ENCODE measurements at places on chromosomes 16 and 17.

GRCh38 chr17:77493238-77493820 lies 352.6 kb downstream of the SEC14L1 start:
- no peak for DNase-seq

DNA sequence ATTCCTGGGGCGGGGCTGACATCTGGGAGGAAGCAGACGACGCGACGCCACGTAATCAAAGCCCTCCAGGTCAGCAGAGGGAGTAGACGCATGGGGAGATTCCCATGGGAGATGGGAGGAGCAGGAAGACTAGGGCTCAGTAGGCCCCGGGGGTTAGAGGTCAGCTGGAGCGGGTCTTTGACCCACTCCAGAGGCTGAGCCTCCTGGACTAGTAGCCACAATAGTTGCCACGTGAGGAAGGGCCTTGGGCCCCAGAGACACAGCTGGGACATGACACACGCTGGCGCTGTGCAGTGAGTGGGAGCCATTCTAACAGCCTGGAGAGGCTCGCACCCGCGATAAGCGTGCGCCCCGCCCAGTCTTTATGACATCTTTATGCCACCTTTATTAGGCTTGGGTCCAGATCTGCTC lies 95.7 kb upstream of the AMZ2 start:
- DNase-seq: no peak

DNA sequence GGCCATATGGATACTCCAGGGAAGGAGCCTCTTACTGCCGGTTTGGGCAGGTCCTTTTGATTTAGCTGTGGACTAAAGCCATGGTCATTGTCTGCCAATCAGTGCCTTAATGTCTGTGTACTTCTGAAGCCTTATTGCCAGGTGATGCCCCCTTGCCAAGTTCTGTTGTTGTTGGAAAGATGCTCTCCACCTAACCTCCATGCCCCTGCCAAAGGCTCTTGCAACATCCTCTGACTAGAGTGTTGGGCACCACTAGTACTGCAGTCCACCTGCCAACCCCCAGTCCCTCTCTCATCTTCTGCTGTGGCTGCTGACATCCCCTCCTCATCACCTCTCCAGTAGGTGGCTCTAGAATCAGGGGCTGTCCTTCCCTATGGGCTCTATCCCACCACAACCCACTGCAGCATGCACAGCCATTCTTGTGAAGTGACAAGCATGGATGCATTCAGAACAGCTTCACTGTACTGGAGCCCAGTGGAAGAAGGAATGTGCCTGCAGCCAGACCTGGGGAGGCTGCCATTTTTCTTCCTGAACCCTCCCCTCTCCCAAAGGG lies 375.3 kb upstream of the CDH5 start:
- no peak for DNase-seq

- no peak for DNase-seq
Measured at GRCh38 chr16:46713634-46714033, 24.2 kb downstream of the ORC6 start.

DNA sequence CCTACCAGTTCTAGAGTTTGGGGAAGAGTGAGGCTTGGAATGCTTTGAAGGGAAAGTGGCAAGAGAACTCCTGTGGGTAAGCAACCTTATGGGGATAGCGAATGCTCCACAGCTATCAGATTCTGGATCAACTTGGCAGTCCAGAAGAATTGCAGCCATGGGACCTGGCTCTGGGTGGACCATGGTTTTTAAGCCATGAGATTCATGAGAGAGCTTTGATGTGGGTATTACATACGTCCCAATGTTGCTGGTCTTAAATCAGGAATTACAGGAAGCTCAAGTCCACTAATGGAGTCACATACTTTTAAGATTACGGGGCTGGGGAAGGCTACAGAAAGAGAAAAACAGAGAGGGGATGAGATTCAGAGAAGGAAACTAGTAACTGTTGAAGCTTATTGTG lies 142.5 kb upstream of the ELAC2 start:
- DNase-seq: no peak

DNA sequence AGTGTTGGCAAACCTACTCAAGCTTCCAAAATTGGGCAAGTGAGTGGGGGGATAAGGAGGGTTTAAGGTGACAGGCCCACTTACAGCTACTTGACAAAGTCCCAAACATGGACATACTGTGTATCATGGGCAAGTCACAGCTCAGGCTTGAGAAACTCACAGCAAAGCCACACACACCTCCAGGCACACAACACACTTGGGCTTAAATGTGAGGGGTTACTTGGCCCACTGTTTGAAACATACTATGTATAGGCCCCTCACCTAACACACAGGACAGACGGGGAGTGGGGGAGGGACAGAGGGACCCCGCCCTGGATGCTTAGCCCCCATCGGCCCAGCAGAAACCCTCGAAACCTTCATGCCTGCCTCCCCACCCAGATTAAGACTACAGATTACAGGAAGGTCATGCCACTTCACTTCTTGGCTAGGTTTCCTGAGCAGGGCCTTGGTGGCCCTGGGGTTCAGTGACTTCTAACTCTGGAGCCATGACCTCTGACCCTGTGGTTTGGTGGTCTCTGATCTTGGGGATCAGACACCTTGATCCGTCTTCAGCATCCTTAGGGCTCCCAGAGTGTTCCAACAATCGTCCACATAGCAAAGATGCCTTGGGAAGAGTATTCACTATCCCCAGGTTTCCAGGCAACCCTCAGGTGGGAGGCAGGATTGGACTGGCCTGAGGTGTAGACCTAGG lies 2.3 kb upstream of the SAMD14 start:
- DNase-seq: no peak

DNA sequence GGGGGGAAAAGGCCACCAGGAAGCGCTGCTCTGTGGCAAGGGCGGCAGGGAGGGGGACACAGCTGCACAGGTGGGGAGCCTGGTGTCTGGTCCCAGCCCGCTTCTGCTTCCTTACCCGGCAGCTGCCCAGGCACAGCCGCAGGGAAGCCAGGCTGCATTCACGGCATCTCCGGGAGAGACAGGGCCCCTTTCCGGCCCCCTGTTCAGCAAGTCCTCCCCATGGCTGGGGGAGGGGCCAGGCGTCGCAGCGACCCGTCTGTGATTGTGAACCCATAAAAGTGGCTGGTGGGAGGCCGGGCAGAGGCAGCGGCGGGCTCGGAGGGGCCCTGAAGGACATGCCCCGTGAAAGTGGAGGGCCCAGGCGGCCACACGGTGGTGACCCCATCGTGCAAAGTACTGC lies 28.7 kb downstream of the SOX8 start:
- no peak for DNase-seq

DNA sequence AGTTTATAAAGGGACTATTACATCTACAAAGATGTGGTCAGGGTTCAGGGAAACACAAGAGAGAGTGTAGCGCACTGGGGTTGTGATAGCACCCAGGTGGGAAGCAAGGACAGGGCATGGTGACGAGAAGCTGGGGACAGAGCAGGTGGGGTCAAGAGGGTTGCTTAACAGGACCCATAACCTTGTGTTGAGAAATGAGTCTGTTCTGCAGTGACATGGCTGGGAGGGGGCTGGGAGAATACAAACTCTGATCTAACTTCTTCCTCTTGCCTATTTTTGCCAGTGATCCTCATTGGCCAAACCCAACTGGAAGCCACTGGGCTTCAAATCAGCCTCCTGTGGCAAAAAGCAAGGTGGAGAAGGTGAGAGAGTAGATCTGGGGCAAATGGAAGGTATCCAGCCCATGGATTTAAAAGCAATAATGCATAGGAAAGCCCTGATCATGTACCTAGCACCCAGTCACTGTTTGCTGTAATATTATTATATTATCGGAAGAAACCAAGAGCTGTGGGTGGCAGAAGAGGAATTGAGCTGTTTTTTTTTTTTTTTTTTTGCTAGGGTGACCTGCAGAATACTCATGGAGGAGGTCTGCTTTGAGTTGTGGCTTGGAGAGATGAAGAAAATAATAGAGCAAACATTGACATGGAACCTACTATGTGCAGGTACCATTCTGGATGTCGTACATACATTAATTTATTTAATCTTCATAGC lies 76.9 kb upstream of the ZFHX3 start:
- no peak for DNase-seq

DNA sequence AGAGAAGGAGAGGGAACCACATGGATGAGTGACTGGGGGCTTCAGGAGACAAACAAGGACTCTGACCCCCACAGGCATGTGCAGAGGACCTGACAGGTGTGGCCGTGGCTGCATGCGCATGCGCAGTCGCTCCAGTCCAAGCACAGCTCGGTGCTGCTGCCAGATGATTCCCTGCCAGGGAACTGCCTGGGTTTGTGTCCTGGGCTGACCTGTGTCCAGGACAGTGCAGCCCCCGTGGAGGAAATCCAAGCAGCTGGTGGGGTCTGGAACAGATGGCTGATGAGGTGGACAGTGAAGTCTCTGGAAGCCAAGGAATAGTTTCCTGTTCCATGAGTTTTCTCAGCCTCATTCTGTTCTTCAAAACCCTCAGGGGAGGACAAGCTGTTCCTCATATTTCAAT lies 27.3 kb downstream of the LASP1 start:
- DNase-seq: no peak

DNA sequence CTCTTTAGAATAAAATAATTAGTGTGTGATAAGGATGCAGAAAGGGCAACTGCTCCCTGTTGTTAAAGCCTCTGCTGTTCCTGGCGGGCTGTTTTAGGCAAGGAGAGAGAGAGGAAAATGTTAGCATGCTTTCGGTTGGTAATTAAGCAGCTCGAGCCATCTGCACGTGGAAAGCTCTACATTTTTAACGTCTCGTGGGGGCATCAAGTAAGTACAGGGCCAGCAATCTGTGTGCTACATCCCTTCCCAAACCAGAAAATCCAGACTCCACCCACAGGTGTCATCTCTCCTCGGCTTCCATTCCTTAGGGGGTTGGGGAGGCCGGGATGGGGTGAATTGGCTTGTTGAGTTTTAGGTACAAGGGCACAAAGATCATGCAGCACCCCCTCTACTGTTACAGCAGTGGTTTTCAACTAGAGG lies 62.4 kb upstream of the MARCHF10 start:
- DNase-seq: no peak

- DNase-seq: no peak
Measured at GRCh38 chr16:78629173-78629572, 529.7 kb downstream of the WWOX start.

DNA sequence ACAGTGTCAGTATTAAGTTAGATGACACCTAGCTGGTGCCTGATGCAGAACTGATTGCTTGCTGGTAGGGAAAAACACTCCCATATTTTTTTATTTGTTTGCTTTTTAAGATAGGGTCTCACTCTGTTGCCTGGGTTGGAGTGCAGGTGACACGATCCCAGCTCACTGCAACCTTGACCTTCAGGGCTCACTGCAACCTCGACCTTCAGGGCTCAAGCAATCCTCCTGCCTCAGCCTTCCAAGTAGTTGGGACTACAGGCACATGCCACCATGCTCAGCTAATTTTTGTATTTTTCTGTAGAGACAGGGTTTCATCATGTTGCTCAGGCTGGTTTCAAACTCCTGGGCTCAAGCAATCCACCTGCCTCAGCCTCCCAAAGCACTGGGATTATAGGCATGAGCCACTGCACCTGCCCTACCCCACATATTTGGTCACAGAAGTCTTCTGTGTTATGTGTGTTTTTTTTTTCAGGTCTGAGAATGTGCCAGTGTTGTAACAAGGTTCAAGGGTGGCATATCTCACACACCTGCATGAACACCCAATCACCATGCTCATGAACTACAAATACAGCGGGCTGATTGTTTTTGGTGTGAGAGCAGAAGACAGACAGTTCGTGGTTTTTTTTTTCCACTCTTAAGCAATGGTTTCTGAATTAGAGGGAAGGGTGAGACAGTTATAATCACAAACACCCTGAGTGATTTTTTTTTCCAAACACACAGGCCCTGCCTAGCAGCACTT lies 22.8 kb downstream of the SPAG9 start:
- no peak for DNase-seq

GRCh38 chr17:14831491-14831890 lies 433.6 kb downstream of the PMP22 start:
- no peak for DNase-seq

- no peak for DNase-seq
Measured at GRCh38 chr16:58451945-58452401, 48.0 kb upstream of the NDRG4 start.

DNA sequence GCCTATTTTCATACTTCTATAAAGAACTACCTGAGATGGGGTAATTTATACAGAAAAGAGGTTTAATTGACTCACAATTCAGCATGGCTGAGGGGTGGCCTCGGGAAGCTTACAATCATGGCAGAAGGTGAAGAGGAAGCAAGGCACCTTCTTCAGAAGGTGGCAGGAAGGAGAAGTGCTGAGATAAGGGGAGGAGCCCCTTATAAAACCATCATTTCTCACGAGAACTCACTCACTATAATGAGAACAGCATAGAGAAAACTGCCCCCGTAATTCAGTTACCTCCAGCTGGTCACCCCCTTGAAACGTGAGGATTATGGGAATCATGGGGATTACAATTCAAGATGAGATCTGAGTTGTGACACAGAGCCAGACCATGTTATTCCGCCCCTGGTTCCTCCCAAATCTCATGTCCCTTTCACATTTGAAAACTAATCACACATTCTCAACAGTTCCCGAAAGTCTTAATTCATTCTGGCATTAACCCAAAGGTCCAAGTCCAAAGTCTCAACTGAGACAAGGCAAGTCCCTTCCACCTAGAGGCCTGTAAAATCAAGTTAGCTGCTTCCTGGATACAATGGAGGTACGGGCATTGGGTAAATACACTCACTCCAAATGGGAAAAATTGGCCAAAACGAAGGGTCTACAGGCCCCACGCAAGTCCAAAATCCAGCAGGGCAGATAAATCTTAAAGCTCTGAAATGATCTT lies 237.7 kb downstream of the CDH13 start:
- DNase-seq: no peak

DNA sequence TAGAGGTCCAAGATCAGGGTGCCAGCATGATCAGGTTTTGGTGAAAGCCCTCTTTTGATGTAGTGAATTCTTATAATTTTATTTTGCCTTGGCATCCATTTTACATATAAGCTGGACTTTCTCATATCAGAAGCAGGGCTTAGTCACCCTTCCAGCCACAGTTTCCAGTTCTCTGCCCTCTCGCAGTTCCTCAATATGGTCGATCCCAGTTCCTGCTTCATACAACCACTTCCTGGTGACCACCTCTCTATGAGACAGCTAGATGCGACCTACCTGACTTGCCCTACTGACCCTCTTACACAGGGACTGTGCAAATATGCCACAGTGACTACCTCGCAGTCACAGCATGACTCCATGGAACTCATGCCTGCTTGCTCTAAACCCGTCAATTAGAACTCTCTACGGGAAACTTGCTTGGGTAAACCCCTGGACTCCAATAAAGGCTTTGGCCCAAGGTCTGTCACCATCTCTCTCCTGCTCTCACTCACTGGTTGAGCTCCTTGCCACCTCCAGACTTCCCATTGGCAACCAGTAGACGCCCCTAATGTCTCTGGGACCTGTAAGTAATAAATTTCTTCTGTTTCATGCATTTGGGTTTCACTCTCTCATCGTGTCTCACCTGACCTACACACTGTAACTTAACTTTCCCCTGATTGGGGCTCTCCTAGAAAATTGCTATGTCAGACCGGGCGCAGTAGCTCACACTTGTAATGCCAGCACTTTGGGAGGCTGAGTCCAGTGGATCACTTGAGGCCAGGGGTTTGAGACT lies 21.4 kb downstream of the CD300LG start:
- DNase-seq: no peak

Data from activated T-helper 9 cell treated with anti-CD3 and anti-CD28 coated beads, Interleukin-2, amount 50 U/mL, for 16 hours (primary cell).